ENCODE measurements at places on chromosomes 5 and 9.

DNA sequence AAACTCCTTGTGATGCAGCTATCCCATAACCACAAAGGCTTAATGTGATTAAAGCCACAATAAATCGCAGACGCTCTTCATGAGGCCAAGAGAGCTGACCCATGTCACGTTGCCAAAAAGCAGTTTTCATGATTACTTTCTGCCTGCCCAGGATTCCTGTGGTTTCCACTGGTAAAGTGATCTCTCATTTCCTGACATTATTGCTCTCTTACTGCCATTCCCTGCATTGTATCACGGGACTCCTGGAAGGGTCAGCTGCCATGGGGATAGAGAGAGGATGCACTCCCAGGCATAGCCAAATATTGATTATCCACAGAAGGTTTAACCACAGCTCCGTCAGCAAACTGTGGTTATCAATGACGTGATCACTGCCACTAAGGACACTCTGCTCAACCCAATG lies 103.8 kb upstream of the SLC1A3 start:
- DNase-seq: no peak

GRCh38 chr5:53350991-53351770 lies 129.2 kb upstream of the FST start:
- no peak for DNase-seq

DNA sequence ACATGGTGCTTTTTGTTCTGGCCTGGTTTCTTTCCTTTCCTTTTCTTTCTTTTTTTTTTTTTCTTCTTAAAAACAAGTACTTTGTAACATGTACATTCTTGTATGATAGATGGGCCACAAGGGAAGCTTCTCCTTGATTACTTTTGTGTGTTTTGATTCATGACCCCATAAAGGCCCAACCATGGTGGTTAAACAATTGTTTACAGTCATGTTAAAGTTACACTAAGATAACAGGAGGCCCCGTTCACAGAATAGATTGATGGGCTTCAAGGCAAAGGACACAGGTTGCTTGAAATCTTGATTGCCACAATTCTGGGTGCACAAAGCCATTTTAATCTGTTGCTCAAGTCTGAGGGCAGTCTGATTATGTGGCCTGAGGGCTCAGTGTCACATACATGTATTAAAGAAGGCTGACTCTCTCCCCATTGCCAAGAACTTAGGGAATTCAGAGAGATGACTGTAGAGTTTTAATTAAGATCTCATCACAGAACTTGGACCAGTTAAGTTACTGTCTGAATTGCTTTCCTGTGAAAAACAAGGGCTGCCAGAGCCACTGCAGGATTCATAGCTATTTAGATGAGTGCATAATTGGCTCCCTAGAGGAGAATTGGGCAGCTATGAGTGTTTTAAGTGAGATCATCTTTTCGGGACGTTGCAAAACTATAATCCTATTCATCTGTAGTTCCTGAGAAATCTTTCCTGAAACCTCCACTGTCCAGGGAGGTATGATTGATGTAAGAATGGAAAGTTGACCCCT lies 163.4 kb downstream of the TLE4 start:
- DNase-seq: no peak

- no peak for DNase-seq
Observed at GRCh38 chr5:139494256-139494655, 11.7 kb upstream of the STING1 start.

DNA sequence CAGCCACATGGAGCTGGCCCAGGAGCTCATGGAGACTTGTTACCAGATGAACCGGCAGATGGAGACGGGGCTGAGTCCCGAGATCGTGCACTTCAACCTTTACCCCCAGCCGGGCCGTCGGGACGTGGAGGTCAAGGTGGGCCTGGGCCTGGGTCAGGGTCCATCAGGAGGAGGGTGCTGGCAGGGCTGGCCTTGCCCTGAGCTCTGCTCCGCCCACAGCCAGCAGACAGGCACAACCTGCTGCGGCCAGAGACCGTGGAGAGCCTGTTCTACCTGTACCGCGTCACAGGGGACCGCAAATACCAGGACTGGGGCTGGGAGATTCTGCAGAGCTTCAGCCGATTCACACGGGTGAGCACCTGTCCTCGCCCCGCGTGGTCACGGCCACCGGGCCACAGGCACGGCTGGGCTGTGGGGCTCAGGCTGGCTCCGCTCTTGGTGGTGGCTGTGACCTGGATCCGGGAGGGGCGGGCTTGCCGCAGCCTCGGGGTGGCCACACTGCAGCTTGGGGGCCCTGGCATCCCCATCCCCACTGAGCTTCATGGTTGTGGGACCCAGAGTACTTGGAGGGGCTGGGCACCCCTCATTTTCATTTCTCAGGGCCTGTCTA lies 7.1 kb downstream of the DPP7 start:
- no peak for DNase-seq

GRCh38 chr5:29089591-29090130 lies 2051.3 kb upstream of the CDH9 start:
- DNase-seq: no peak

DNA sequence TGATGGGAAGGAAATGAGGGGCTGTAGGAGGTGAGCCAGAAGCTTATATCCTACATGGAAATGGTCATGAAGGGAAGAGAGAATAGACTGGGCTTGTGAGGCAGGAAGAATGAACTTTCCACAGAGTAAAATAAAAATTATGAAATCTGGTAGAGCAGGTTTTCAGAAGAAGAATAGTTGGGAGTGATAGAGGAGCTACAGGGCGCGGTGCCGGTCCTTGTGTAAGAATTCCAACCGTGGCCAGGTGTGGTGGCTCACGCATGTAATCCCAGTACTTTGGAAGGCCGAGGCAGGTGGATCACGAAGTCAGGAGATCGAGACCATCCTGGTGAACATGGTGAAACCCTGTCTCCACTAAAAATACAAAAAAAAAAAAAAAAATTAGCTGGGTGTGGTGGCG lies 8.9 kb upstream of the UNC13B start:
- DNase-seq: no peak

- no peak for DNase-seq
Observed at GRCh38 chr5:128844354-128844923, 120.8 kb upstream of the SLC27A6 start.

- no peak for DNase-seq
Observed at GRCh38 chr5:127400539-127400938, 109.9 kb downstream of the MEGF10 start.

GRCh38 chr9:91033797-91034196 lies 232.2 kb downstream of the SYK start:
- DNase-seq: peak; percentile 71

DNA sequence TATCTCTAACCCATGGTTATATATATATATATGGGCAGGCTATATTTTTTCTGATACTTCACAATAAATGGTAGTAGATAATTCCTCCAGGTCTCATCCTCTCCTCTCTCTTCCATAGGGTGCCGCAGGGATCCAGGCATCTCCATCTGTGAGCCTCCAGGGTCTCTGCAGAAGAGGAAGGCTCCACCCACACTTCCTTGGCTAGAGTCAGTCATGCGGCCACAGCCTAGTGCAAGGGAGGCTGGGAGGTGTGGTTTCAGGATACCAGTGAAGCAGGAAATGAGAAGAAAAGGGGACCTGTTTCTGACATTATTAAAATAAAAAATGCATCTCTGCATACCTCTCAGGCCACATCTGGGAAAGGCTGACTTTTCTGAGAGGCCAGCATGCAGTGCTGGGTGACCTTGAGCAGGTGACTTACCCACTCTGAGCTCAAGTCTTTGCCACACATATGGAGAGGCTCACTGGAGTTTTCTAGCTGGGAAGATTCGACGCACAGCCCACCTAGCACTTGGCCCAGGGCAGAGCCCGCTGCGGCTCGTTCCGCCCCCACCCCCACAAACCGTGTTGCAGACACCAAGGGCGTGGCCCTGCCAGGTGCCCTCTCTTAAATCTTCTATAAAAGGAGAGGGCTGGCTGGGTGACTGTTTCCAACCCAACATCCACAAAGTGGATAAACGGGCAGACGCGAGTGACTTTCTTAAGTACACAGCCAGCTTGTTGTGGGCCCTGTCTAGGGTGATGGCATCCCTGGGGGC lies 47.9 kb downstream of the OLFM1 start:
- no peak for DNase-seq

GRCh38 chr9:69599232-69599971 lies 72.8 kb downstream of the APBA1 start:
- DNase-seq: no peak

DNA sequence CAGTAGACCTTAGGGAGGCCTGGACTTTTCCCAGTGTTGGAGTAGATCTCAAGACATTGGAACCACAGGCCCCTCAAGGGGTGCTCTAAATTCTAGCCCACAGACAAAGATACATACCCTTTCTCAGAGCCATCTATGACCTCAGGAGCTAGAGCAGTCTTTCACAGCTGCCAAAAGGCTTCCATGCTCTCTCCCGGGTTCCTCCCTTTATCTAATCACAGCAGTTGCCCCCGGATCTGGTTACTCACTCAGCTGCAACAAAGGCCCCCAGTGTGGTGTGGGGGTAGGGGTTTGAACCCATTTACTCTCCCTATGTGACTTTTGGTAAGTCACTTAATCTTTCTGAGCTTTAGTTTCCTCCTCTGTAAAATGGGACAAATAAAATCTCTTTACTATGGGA lies 27.0 kb downstream of the POU4F3 start:
- DNase-seq: no peak

DNA sequence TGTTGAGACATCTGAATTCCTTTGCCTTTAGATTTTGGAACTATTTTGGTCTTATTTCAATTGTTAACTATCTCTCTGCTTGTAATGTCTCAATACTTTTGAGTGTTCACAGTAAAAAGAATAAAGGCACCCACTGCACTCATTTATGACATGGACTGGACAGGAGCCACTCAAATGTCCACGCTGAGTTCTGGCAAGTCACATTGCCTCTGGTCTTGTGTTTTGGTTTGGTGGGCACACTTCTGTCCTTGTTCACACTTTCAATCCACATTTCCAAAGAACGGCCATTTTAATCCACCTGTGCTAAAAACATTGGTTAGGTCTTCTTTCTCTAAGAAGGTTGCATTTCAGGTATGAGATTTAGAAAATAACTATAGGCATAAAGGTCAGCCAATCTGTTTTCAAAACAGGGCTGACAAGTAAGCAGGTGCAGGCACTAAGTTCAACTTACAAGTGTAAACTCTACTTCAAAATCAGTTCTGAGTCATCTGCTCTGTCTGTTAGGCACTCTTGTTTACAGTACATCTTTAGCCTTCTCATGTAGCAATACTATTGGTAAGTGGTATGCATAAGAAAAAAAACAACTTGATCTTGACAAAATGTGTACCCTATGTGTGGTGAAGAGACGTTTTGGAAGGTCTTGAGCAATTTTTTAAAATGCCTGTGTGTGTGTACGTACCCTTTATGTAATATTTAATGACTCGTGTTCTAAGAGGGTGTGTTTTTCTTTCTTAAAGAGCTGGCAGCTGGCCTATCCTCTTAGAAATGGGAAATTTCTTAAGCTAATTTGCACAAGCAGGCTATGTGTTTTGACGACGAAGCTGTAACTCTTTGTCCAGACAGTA lies 31.5 kb upstream of the ZFAND5 start:
- no peak for DNase-seq

GRCh38 chr9:130902204-130903185 lies 5.9 kb upstream of the QRFP start:
- DNase-seq: no peak

- no peak for DNase-seq
Observed at GRCh38 chr5:119354537-119355243, 1.1 kb upstream of the TNFAIP8 start.

DNA sequence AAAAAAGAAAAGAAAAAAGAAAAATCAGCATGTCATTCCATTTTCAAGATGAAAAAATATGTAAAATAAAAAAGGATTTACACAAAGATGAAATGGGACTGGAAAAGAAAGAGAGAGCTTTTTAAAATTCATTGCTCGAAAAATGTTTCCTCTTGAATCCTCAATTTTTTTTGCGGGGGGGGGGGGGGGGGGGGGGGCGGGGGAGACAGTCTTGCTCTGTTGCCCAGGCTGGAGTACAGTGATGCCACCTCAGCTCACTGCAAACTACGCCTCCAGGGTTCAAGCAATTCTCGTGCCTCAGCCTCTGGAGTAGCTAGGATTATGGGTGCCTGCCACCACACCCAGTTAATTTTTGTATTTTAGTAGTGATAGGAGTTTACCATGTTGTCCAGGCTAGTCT lies 16.5 kb downstream of the PFDN1 start:
- no peak for DNase-seq

DNA sequence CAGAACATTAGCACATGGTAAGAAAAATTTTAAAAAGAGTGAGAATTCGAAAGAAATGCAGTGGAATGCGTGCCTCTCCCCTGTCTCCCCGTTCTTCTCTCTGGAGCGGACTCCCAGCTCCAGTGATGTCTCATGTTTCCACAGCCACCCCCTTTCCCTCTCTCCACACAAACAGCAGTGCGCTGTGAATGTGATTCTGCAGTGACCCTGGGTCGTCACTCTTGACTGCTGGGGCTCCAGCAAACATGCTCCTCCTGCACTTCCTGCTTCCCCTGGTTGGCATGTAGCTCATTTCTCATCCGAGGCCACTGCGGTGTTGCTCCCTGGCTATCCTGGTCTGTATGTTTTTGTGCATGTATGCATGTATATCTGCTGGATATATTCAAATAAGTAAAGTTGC lies 13.3 kb downstream of the PHF2 start:
- DNase-seq: no peak

GRCh38 chr5:66080664-66081063 lies 63.4 kb upstream of the SREK1 start:
- no peak for DNase-seq

DNA sequence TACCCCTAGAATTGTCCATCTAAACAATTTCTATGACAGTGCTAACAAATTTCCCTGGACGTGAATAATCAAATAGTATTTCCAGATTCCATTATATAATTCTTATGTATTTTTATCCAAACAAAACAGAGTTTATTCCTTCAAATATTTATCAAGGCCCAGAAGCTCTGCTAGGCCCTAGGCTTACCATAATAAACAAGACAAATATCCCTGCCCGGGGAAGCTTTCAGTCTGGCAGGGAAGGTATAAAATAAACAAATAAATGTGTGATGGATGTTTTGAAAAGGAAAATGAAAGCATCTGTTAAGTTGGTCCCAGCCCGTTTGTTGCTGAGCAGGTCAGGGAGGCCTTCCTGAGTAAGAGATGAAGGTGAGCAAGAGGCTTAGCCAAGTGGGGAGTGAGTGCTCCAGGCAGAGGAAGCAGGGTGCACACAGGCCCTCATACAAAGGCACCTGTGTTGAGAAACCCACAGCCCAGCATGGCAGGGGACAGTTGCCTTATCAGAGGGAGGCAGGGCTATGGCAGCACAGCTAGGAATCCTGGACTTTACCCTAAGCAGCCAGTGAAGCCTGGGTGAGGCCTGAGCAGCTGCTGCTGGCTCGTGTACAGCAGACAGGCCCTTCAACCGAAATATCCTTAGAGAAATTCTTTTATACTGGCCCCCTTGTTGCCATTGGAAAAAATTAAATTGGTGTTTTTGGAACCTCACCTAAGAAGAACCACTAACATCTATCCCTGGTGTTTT lies 7.7 kb upstream of the SLC35D2 start:
- peak; percentile 17 for DNase-seq

- no peak for DNase-seq
Observed at GRCh38 chr5:175836737-175837136, 34.6 kb upstream of the CPLX2 start.

- no peak for DNase-seq
Observed at GRCh38 chr5:169089343-169089742, 211.6 kb downstream of the SLIT3 start.

Measured in CD4-positive, alpha-beta T cell treated with Interleukin-10 for 1 hour (primary cell).